Erythroblast (primary cell): ENCODE measurements at places on chromosomes 12 and 14.

DNA sequence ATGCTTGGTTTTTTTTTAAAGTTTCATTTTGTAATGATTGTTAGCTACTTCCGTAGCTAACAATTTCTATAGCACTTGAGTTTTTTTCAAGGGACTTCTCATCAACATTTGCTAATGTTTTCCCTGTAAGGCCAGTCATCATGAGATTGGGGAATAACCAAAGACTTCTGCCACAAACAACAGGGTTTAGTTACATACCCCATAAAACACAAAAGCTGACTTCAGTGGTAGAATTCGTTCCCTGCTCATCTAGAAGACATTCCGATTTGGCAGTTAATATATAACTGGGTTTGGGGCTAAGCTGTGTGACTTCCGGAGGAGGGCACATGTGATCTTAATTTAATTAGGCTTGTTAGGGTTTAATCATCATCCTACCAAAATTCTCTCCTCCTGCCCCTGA is 22.9 kb downstream of the EGLN3 start:
- DNase-seq: no peak

DNA sequence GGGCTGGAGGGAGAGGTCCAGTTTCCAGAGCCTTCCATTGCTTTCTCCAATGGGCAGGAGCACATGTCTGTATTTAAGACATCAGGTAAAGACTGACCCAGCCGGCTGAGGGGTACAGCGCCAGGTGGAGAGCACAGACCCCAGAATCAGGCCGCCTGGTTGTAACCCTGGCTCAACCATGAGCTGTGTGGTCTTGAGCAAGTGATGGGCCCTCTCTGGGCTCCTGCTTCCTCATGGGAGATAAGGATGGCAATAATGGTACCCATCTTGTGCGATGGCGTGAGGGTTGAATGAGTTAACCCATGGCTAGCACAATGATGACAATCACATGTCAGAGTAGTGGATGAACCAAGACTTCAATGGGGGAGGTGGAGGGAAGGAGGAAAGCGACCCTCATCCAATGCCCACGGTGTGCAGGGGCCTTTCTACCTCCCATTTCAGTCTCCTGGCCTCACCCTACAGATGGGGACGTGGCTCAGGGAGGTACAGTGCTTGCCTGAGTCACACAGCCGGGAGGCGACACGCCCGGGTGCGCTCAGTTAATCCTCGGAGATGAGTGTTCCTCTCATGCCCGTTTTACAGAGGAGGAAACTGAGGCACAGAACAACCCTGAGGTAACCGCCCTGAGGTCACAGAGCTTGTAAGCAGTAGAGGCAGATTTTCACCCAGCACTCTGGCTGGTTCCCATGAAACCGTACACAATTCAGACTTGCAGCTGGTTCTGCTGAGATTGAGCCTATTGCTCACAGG is 163.9 kb downstream of the RBM19 start:
- DNase-seq: no peak

- DNase-seq: no peak
These were observed 15.6 kb downstream of the BCL2L14 start for GRCh38 chr12:12086362-12086761.

DNA sequence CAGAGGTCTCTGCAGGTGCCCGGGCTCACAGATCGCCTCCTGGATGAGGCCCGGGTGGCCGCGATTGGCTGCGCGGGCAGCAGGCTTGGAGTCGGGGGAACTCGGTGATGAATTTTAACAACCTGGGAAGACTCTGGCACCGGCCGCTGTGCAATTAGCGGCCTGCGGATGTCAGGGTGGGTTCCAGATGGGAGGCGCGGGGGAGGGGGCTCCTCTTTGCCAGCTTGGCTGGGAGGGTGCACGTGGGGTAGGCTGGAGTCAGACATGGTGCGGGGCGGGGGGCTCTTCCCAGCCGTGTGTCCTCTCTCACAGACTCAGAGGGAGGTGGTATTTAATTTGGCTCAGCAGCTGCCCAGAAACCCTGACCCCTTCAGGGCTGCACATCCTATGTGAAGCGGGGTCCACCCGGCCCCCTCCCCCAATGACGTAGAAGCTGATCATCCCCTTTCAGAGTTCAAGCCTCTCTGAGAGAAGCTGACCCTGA is 81.4 kb downstream of the KIF26A start:
- no peak for DNase-seq

DNA sequence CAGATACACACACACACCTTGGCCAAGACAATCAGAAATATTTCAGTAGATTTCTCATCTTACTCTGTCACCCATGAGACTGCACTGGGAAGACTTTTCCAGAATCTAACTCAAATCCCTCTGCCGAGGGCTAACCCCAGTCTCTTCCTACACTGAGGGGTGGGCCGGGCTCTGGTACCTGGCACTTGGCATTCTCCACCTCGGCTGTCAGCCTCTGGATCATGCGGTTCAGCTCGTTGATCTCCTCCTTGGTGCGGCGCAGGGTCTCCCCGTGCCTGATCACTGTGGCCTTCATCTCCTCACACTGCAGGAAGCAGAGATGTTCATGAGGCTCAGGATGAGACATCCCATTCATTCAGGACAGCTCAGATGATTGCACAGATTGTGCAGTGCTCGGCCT is 4.9 kb downstream of the KRT83 start:
- DNase-seq: no peak

DNA sequence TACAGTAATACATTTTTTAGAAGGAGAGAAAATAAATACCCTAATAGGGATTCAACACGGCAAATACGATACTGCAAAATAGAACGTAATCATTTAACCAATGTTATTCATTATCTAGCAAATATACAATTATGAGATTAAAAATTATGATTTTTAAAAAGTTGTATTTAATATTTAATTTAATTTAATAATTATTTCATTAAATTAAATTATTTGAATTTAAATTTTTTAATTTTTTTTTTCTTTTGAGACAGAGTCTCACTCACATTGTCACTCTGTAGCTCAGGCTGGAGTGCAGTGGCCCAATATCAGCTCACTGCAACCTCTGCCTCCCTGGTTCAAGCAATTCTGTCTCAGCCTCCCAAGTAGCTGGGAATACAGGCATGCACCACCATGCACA is 42.0 kb downstream of the GXYLT1 start:
- no peak for DNase-seq
